ENCODE measurements at places on chromosomes 4 and X.

DNA sequence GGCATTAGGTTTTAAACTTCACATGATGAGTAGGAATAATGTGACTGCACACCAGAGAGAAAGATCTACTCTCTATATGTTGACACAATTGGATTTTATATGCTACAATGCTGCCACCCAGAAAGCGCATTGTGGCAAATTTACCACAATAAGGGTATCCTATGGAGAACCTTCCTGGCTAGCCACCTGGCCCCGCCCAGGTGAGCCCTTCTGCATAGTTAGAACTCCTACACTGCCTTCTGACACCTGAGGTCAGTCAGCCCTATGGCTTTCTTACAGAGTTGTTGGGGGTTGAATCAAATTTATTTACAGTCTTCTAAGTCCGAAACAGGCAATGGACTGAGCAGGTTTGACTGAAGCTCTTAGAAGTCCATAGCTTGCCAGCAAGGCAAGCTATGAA lies 153.8 kb upstream of the S100G start:
- DNase-seq = no peak

- DNase-seq = no peak
These were observed 15.8 kb upstream of the SYTL4 start for GRCh38 chrX:100747703-100748102.

DNA sequence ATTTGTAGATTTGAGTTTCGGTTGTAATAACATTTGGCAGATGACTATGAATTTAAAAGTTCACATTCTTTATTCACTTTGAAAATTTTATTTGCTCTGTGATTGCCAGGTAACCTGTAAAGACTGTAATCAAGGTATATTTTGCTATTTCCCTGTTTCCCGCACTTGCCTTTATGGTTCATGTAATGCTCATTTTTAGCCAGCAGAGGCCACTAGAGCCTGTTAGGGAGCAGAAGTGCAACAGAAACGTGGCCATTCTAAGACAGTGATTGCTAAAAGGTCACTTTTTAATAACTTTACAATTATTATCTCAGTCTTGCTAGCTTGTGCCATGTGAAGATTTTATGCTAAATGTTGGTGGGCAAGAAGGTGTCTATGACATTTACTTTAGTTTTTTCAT lies 12.4 kb downstream of the YIPF6 start:
- peak; percentile 45 for DNase-seq

- peak; percentile 22 for DNase-seq
These were observed 502.3 kb upstream of the DIAPH2 start for GRCh38 chrX:96182366-96182765.
